Activated CD8-positive, alpha-beta memory T cell treated with anti-CD3 and anti-CD28 coated beads for 1 hour (primary cell): ENCODE measurements at places on chromosomes 6 and 20.

DNA sequence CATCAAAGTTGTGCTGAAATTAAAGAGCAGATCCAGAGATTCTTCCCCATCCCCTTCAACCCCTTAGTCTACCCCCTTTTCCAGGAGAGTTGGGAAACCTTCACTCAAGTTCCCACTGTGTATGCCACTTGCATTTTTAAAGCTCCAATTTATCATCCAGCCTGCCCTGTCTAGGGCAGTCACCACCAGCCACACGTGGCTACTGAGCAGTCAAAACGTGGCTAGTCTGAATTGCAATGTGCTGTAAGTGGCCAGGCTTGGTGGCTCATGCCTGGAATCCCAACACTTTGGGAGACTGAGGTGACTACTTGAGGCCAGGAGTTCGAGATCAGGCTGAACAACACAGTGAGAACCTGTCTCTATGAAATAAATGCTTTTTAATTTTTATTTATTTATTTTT, 34.9 kb downstream of the ERGIC3 start:
- no peak for DNase-seq

DNA sequence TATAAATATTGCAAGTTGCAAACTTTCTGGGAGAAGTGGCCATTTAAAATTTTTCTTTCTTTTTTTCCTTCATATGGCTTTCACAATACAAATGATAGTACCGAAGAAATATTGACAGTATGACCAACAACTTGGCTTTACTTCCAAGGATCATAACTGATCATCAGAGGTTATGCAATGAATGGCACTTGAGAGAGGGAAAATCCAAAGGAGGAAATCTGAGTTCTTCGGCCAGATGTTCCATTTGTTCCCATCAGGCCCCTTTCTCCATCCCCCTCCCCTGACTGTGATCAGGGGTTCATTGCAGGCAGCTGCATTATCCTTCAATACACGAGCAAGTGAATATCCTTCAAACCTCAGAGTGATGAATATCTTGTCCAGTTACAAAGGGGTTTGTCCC, 130.0 kb upstream of the UST start:
- no peak for DNase-seq

GRCh38 chr6:14281811-14282660, 164.5 kb downstream of the CD83 start:
- DNase-seq, result no peak

GRCh38 chr6:10511477-10511876, 9.7 kb upstream of the GCNT2 start:
- no peak for DNase-seq

- DNase-seq, result no peak
These were observed at the start of gene TREM2 for GRCh38 chr6:41162687-41163418. Gene TREM2 (minus strand): TSS chr6:41163116. CDS start chr6:41163082, 34 bp downstream.

GRCh38 chr6:14695579-14695978, 550.3 kb upstream of the JARID2 start:
- no peak for DNase-seq

DNA sequence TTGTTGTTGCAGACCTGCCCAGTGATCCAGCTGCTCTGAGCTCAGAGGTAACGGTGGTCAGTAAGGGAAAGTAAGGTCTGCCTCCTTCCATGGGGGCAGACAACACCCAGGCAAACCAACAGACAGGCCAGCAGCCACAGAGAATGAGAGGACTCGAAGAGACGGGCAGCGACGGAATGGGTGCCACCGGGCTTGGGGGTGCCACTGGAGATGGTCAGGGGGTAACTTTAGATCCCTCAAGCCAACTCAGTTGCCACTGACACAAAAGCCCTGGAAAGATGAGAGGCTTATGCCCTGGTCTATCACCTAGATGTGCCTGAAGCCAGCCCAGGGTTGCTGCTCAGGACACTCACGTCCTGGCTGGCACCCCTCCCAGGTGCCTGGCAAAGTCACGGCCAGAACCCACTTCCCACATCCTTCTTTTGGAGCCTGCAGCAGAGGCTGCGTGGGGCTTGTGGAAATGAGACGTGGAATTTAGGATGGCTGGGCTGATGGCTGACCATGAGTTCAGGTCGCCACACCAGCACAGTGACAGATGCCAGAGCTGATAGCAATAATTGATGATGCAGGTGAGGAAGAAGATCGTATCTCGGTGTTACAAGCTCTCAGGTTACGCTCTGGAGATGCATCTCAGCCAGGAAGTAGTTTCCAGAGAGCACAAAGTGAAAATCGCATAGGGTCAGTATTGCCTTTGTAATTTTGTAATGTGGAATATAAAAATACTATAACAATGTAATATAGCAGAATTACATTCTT, 209.1 kb downstream of the SYNDIG1 start:
- DNase-seq, result no peak

DNA sequence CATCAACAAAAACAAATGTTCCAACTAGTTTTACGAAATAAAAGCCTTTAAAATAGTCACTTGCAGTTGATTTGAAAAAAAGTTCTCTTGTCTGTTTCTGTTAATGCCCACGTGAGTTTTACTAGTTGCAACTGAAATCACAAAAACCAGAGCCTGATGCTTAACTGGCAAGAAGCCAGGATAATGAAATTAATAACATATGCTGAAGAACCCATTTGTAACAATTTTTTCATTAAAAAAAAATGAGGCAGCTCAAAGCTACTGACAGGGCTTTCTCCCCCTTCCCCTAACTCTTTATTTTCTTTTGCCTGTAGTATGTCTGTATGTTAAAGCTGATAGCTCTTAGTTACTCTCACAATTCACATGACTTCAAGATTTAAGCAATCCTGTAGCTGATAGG, 132.7 kb upstream of the EYA4 start:
- DNase-seq, result no peak

DNA sequence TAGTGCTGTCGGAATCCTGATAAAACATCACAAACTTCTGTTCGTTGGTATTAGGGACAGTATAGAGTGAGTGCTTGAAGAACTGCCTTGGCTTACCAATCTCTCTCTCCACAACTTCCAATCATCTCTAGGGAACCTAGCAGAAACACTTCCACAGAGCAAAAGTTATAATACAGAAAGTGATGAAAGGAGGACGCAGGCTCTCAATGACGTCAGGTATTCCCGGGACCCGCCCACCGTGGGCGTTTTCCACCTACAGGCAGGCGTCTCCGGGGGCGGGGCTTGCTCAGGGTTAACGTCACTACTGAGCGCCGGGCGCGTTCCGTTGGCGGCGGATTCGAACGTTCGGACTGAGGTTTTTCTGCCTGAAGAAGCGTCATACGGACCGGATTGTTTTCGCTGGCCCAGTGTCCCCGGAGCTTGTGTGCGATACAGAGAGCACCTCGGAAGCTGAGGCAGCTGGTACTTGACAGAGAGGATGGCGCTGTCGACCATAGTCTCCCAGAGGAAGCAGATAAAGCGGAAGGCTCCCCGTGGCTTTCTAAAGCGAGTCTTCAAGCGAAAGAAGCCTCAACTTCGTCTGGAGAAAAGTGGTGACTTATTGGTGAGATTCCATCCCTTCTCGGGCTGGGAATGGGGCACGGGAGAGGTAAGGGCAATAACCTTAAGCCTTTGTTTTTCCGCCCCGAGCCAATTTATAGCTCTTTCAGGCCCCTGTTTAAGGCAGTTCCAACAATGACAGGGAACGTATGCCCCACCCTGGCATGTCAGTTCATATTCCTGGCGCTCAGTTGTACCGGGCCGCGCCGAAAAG, at the start of gene CENPW:
Gene CENPW (plus strand): TSS at position 320 of the 814 bp plus-strand sequence. CDS start 159 bp downstream, at position 479.
- DNase-seq, result peak; percentile 69

DNA sequence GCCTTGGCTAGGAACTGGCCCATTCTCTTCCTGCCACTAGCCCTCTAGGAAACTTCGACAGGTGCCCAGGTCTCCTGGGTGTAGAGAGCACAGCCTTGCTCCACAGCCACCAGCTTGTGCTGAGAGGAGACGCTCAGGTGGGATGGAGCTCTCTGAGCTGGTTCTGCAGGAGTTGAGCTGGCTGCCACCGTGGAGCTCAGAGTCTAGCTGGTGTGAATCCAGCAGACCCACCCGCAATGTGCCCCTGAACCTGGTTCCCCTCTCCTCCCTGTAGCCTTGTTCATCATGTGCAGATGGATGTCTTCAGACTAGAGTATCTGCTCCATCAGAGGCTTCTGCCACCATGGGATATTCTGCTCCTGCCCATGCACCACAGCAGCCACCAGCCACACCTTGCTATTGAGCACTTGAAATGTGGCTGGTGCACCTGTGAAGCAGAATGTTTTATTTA, 222.5 kb downstream of the SYNDIG1 start:
- no peak for DNase-seq

- no peak for DNase-seq
These were observed 52.4 kb upstream of the TBC1D7 start for GRCh38 chr6:13380761-13381160.
